ENCODE measurements at places on chromosomes 11 and 22.

DNA sequence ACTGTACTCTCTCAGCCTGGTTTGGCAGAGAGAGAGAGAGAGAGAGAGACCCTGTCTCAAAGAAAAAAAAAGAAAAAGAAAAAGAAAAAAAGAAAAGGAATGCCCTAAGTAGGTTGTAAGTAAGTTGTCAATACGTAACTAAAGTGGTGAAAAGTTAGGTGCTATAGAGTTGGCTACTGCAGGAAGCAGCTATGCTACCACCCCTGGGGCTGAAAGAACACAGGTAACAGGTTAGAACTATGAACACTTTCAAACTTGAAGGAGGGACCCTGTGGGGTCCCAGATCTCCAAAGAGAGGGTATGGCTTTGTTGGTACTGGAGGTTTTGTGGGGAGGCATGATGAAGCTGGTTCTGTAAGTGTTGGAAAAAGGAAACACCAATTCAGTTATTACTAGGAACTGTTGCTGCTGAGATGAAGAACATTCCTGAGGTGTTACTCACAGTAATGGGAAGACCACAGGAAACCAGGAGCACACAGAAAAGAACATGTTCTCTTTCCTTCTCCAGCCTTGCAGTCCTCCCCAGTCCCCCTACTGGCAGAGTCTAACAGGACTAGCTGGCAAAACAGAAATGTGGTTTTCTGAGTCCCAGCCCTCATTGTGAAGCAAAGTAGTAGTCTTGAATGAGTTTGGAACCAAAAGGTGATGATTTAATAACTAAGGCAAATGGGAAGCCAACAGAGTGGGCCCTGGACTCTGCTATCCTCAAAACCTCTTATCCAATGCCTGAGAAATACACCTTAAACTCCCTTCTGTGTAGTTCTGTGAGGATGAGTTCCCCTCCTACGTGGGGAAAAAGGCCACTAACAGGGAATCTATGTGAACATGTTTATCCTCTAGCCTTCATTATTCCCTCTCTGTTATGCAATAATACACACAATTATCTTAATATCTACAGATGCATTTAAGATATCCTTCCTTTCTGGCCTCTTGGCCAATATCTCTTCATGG lies 427.0 kb upstream of the DDI1 start:
- DNase-seq, result no peak

- no peak for DNase-seq
These were observed 605.2 kb downstream of the NTM start for GRCh38 chr11:131975619-131976018.

- DNase-seq, result no peak
These were observed 18.4 kb downstream of the SULT4A1 start for GRCh38 chr22:43843783-43844530.

DNA sequence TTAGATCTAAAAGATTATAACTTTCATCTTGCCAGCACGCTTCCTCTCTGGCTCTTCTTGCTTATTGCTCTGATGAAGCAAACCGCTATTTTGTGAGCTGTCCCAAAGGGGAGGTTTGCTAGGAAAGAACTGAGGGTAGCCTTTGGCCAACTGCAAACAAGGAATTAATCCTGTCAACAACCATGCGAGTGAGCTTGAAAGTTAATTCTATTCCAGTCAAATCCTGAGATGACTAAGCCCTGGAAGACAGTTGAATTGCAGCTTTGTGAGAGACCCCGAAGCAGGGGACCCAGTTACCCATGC lies 10.3 kb upstream of the RNF141 start:
- DNase-seq, result no peak

GRCh38 chr11:43130616-43131015 lies 181.2 kb upstream of the API5 start:
- no peak for DNase-seq

GRCh38 chr11:65170058-65170534 lies at the start of gene SPDYC:
TSS of gene SPDYC (plus strand) at chr11:65170233. CDS start at chr11:65171358, 1,125 bp downstream.
- DNase-seq, result no peak

GRCh38 chr11:130144861-130145281 lies 14.7 kb upstream of the ST14 start:
- no peak for DNase-seq

DNA sequence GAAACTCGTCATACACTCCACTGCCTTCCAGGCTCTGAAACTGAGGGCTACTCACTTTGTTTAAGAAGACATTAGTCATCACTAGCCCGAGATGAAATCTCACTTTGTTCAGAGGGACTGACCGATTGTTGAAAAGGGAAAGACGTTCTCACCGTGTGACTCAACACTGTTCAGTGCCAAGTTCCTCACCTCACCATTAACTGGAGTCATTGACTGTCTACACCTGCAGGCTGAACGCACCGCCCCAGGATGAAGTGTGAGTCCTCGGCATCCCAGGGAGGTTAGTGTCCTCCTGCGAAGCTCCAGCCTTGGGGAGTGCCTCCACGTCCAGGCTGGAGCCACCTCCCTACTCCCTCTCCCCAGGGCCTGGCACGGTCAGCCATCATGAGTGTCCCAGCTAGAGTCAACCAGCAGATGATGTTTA lies 30.4 kb downstream of the FADD start:
- DNase-seq, result no peak

- no peak for DNase-seq
These were observed 28.1 kb downstream of the INTS4 start for GRCh38 chr11:77966338-77966737.

Measured in activated T-helper 1 cell treated with anti-CD3 and anti-CD28 coated beads, Interleukin-2, amount 50 U/mL, for 16 hours (primary cell).